Esophagus mucosa (tissue), 1 donor: ENCODE measurements at places on chromosomes 3 and 15. TPM values are rescaled to one million over a fixed set of nuclear protein-coding genes. Genes with fewer than 3 reads are reported as not detected.
A peak's percentile ranks its signal among the peaks of the same experiment; 100 is the strongest.

GPR62 gene
- total RNA-seq: not detected

GRCh38 chr3:48268936-48269561, 28.1 kb downstream of the ZNF589 start:
- peak; percentile 34 for ATAC-seq

- no peak for ATAC-seq
These were observed 28.7 kb downstream of the SST start for GRCh38 chr3:187641320-187642016.

DNA sequence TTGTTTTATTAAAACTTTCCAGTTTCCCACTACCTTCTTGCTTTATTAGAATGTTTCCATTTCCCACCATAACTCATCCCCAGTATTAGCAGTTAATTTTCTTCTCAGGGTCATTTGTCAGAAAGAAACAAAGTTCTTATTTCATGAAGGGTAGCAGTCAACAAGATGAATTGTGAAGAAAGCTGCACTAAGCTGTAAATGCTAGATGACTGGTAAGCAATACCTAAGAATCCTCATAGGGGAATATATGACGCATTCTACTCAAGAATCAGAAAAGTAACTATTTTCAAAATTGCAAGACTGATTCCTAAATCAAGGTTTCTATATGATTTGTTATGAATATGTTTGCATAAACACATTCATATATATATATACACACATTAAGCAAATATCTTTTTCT, 48.8 kb upstream of the WDR5B start:
- ATAC-seq: no peak

- ATAC-seq: peak; percentile 95
These were observed 527.7 kb upstream of the TGFBR2 start for GRCh38 chr3:30078736-30079135.

DNA sequence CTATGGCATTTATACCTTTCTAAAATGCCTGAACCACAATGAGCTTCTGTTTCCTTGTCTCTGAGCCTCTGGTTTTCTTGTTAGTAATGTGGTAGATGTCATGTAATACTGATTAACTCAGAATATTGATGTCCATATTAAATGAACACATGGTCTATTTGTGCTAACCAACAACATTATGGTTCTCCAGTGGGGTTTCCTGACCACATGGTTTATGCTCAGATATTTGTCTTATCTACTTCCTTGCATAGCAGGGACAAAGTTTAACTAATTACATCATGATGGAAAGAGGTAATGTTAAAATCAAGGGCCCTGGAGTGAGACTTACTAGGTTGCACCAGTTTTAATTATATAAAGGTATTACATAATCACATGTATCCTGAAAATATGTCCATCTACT, 62.6 kb upstream of the SCN10A start:
- no peak for ATAC-seq

- ATAC-seq: no peak
These were observed 89.4 kb downstream of the PLOD2 start for GRCh38 chr3:146071632-146072031.
